ENCODE measurements at places on chromosomes 12 and 14. TPM values are rescaled to one million over a fixed set of nuclear protein-coding genes. Genes with fewer than 3 reads are reported as not detected.

LPCAT3 gene
- total RNA-seq, result 20.5 TPM

DNA sequence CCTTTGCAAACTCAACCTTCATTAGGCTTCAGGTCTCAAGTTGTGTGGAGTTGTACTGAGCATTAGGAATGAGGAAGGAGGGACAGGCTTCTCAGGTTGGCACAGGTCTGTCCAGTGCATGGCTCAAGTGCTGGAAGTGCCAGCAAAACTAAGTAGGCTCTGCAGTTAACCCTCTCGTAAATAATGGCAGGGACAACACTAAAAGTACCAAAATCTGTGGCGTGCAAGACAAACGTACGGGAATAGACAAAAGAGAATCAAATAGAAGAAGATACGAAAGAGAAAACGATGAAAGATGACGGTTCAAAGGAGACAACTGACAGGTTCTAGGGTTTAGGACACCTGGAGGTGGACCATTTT is 612 bp downstream of the TRAPPC6B start:
- H3K27me3 ChIP-seq, result no peaks in the 10 kb centered on the region
- peaks cover 37% of the 10 kb centered on the region for H3K4me1 ChIP-seq
- H3K4me3 ChIP-seq, result peak overlapping the region; percentile 85
- peaks cover 4% of the 10 kb centered on the region for H3K36me3 ChIP-seq
- DNase-seq, result no peak

CSAD gene
- 21.4 TPM for total RNA-seq

GRCh38 chr12:19074700-19075099 is 54.8 kb upstream of the PLEKHA5 start:
- H3K27ac ChIP-seq, result no peak overlapping the region
- H3K4me3 ChIP-seq, result no peak overlapping the region
- H3K36me3 ChIP-seq, result no peaks in the 10 kb centered on the region
- peaks cover 5% of the 10 kb centered on the region for H3K27me3 ChIP-seq

DNA sequence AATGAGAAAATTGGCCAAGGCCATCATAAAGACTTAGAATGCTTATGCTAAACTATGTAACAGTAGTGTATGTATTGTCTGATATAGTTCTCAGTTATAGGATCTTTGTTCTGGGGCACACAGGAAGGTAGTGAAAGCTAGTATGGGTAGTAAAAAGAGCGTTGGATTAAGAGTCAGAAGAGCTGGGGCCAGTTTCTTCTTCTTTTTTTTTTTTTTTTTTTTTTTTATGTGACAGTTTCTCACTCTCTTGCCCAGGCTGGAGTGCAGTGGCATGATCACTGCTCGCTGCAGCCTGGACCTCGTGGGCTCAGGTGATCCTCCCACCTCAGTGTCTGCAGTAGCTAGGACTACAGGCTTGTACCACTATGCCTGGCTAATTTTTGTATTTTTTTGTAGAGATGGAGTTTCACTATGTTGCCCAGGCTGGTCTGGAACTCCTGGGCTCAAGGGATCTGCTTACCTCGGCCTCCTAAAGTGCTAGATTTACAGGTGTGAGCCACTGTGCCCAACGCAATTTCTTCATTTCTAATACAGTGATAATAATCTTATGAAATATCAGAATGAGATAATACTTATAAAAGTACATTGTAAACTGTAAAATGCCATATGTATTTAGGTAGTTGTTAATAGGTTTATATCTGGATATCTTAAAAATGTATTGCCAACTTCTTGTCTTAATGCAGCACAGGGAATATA is 7.4 kb downstream of the MDM2 start:
- no peak overlapping the region for H3K27ac ChIP-seq
- H3K27me3 ChIP-seq, result no peaks in the 10 kb centered on the region
- DNase-seq, result no peak
- no peak overlapping the region for H3K4me3 ChIP-seq

PTHLH gene
- total RNA-seq, result 0.12 TPM

RNASE7 gene
- not detected for total RNA-seq

GRCh38 chr12:123150275-123150743 is 581 bp downstream of the PITPNM2 start:
- H3K4me1 ChIP-seq, result peaks cover 27% of the 10 kb centered on the region
- H3K27me3 ChIP-seq, result peaks cover 4% of the 10 kb centered on the region
- H3K4me3 ChIP-seq, result peak overlapping the region; percentile 67
- peak; percentile 43 for DNase-seq
- H3K27ac ChIP-seq, result no peak overlapping the region

- peaks cover 67% of the 10 kb centered on the region for H3K27me3 ChIP-seq
- H3K4me1 ChIP-seq, result peaks cover 7% of the 10 kb centered on the region
- DNase-seq, result no peak
- no peak overlapping the region for H3K27ac ChIP-seq
These were observed 6.7 kb upstream of the HOXC6 start for GRCh38 chr12:54021432-54022013.

NGB gene
- not detected for total RNA-seq

GRCh38 chr12:131618303-131618658 is 92.6 kb upstream of the SFSWAP start:
- H3K27ac ChIP-seq, result no peak overlapping the region
- peaks cover 6% of the 10 kb centered on the region for H3K27me3 ChIP-seq
- no peaks in the 10 kb centered on the region for H3K4me1 ChIP-seq
- no peak for DNase-seq
- no peaks in the 10 kb centered on the region for H3K36me3 ChIP-seq
- no peak overlapping the region for H3K4me3 ChIP-seq

DNA sequence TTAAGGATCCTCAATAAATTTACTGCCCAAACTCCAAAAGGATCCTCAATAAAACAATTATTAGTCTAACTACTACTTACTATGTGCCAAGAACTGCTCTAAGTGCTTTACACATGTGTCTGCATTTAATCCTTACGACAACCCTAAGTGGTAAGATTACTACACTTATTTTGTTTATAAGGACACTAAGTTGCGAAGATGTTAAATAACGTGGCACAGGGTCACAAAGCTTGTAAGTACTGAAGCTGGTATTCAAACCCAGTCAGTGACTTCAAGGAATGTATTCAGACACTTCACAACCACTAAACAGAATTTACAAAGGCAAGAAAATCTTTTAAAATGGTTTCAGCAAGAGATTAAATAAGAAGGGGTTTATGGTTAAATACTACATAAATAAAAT is 13.0 kb downstream of the FERMT2 start:
- no peaks in the 10 kb centered on the region for H3K4me1 ChIP-seq
- no peak overlapping the region for H3K27ac ChIP-seq
- no peaks in the 10 kb centered on the region for H3K27me3 ChIP-seq
- peaks cover 1% of the 10 kb centered on the region for H3K36me3 ChIP-seq
- H3K4me3 ChIP-seq, result no peak overlapping the region

KLRK1 gene
- total RNA-seq, result 0.33 TPM

GRCh38 chr12:68304626-68305025 is 27.5 kb downstream of the MDM1 start:
- H3K4me3 ChIP-seq, result no peak overlapping the region
- H3K4me1 ChIP-seq, result peaks cover 15% of the 10 kb centered on the region
- no peaks in the 10 kb centered on the region for H3K27me3 ChIP-seq
- peaks cover 65% of the 10 kb centered on the region for H3K36me3 ChIP-seq

TMBIM6 gene
- total RNA-seq, result 486 TPM

GRCh38 chr14:103070971-103071542 is 13.0 kb upstream of the LBHD2 start:
- H3K4me3 ChIP-seq, result no peak overlapping the region
- H3K27ac ChIP-seq, result no peak overlapping the region
- H3K4me1 ChIP-seq, result no peaks in the 10 kb centered on the region
- no peak for DNase-seq

DNA sequence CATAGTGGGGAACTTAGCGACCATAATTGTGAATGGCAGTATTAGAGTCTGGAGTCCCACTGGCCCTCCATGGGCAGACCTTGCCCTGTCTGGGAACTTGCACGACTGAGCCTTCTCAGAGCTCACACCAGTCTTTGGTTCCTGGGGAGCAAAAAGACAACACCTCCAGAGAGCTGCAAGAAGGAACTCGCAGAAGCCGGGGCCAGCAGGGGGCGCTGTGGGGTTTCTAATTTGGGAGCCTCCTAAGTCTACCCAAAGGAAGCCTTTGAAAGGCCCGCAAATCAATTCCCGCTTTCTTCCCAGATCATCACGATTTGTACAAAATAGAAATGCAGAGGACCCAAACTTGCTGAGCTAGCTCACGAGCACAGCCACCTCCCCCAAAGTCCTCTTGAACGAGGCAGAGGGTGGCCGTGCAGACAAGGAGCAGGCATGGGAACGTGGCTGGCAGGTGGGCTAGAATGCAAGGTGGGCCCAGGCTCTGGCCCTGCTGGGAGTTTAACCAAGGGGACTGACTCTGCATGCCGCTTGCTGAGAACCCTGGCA is 46.3 kb upstream of the FBXO21 start:
- no peak overlapping the region for H3K4me3 ChIP-seq
- no peaks in the 10 kb centered on the region for H3K36me3 ChIP-seq
- peaks cover 9% of the 10 kb centered on the region for H3K27me3 ChIP-seq
- H3K4me1 ChIP-seq, result no peaks in the 10 kb centered on the region

TRHDE gene
- total RNA-seq, result not detected

GRCh38 chr12:40953076-40953475 is 235.0 kb upstream of the PDZRN4 start:
- no peak overlapping the region for H3K4me3 ChIP-seq
- no peaks in the 10 kb centered on the region for H3K36me3 ChIP-seq
- H3K27ac ChIP-seq, result no peak overlapping the region
- H3K4me1 ChIP-seq, result no peaks in the 10 kb centered on the region

KRT72 gene
- total RNA-seq, result 0.17 TPM

DNA sequence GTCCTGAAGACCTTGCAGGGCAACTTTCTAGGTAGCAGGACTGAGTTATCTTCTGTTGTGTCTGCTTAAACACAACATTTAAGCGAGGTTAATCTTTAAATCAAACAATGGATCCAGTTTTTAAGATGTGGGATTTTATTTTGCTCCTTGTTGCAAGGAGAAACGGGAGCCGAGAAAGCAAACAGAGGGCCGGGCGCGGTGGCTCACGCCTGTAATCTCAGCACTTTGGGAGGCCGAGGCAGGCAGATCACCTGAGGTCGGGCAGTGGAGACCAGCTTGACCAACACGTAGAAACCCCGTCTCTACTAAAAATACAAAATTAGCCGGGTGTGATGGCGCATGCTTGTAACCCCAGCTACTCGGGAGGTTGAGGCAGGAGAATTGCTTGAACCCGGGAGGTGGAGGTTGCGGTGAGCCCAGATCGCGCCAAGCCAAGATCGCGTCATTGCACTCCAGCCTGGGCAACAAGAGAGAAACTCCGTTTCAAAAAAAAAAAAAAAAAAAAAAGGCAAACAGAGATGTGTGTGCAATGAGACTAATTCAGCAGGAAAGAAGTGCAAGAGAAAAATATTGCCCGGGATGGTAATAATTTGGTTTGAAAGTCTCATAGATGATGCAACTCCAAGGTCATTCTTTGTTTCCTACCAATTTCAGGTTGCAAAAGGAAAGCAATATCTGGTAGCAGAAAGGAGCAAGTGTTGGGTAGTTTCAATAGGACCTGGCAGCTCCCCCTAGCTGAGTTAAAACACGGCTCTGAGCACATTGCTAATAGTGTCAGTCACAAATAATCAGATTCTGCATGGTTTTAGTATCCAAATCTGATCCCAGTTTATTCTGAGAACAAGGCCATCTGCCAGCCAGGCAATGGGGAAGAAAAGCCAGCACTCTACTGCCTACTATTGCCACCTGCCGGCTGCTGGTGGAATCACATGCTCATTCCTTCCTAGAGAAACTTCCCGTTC is 141.4 kb downstream of the PPM1H start:
- no peak overlapping the region for H3K27ac ChIP-seq
- peak; percentile 82 for DNase-seq
- no peaks in the 10 kb centered on the region for H3K36me3 ChIP-seq
- no peak overlapping the region for H3K4me3 ChIP-seq
- H3K4me1 ChIP-seq, result no peaks in the 10 kb centered on the region

DNA sequence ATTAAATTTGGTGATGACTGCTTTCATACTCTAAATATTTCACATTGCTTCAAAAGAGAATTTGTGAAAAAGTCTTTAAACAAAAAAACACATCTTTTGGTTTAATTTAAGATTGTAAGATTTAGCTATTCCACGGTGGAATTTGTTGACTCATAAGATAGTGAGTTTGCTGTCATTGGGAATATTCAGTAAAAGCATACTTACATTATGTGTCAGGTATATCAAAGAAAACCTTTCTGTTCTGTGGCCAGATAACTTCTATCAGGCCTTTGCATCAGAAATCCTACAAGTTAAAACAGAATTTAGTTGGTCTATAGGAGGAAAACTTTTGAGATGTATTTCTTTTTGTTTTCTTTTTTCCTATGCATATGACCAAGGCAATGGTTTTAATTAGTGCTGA is 148.8 kb upstream of the E2F7 start:
- no peaks in the 10 kb centered on the region for H3K36me3 ChIP-seq
- H3K27me3 ChIP-seq, result no peaks in the 10 kb centered on the region
- no peak for DNase-seq
- H3K4me3 ChIP-seq, result no peak overlapping the region
- H3K27ac ChIP-seq, result no peak overlapping the region

DNA sequence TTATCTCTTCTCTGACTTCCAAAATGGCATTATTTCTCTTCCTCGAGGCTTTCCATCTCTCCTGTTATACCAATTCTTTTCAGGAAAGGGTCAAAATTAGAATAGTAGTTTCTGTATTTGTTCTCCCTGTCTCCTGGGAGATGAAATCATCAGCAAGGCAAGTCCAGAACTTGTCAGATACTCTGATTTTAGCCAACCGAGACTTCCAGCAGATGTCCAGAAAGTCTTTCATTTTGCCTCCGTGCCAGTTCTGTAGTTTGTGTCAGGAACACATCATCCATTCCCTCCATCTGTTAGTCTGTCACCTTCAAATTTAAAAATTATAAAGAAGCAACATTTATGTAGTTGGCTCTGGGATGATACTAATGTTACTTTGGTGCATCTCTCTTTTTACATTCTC is 275.7 kb downstream of the CCDC59 start:
- no peak overlapping the region for H3K27ac ChIP-seq
- H3K36me3 ChIP-seq, result no peaks in the 10 kb centered on the region
- no peaks in the 10 kb centered on the region for H3K27me3 ChIP-seq
- H3K4me3 ChIP-seq, result no peak overlapping the region
- DNase-seq, result no peak
- H3K4me1 ChIP-seq, result no peaks in the 10 kb centered on the region

DNA sequence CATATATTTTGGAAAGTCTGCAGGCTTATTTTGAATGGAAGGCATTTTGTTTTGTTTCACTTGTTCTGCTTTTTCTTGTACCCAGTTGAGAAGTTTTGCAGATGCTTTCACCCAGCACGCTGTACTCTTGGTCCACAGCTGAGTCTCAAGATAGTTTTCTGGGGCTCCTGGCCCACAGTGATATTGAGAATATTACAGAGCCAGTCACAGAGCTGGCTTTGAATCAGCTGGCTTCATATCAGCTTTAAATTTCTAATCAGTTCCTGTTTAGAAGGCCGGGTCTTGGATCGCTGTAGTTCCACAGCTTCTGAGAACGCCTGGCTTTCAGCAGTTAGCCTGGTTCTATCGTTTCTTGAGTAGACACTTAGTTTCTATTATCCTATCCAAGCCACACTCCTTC is 32.5 kb upstream of the PARP11 start:
- H3K4me1 ChIP-seq, result peaks cover 37% of the 10 kb centered on the region
- DNase-seq, result no peak
- H3K27me3 ChIP-seq, result no peaks in the 10 kb centered on the region
- peak overlapping the region; percentile 70 for H3K27ac ChIP-seq
- peaks cover 2% of the 10 kb centered on the region for H3K36me3 ChIP-seq

DNA sequence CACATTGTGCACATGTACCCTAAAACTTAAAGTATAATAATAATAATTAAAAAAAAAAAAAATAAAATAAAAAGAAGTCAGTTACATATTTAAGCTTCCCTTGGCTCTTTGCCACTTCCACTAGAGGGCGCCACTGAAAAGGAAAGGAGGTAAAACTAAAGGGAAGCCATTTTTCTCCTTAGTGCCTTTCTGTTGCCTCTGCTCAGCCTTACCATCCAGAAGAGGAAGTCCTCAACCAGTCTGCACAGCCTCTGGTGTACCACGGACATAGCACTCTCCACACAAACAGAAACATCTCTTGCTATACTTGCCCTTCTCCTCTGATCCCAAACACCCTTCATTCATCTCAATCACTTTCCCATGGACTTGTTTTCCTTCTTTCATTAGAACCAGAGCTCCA is 169.0 kb upstream of the EEA1 start:
- no peak overlapping the region for H3K4me3 ChIP-seq
- peaks cover 9% of the 10 kb centered on the region for H3K4me1 ChIP-seq
- no peak overlapping the region for H3K27ac ChIP-seq

OAS2 gene
- 148 TPM for total RNA-seq

Data from activated CD4-positive, alpha-beta memory T cell treated with anti-CD3 and anti-CD28 coated beads for 36 hours (primary cell).